Suprapubic skin (tissue), 4 donors: ENCODE measurements at places on chromosomes 12 and 14. TPM values are rescaled to one million over a fixed set of nuclear protein-coding genes. Genes with fewer than 3 reads are reported as not detected.

- H3K27ac ChIP-seq = no peak overlapping the region
- no peak for DNase-seq
- H3K27me3 ChIP-seq = no peaks in the 10 kb centered on the region
- no peak overlapping the region for H3K4me3 ChIP-seq
- peaks cover 10% of the 10 kb centered on the region for H3K4me1 ChIP-seq
- no peaks in the 10 kb centered on the region for H3K36me3 ChIP-seq
Observed at GRCh38 chr14:39381366-39381765, 50.9 kb downstream of the FBXO33 start.

GRCh38 chr12:66693901-66694513 is 15.1 kb upstream of the GRIP1 start:
- no peak overlapping the region for H3K27ac ChIP-seq
- H3K4me1 ChIP-seq = no peaks in the 10 kb centered on the region
- no peaks in the 10 kb centered on the region for H3K27me3 ChIP-seq
- no peak overlapping the region for H3K4me3 ChIP-seq

The NTF3 gene
- 1.4 TPM for total RNA-seq

The RHEBL1 gene
- 1.1 TPM for total RNA-seq

The SYNDIG1L gene
- 0.21 TPM for total RNA-seq

The CIROP gene
- total RNA-seq = not detected

The ADCY6 gene
- 21.9 TPM for total RNA-seq
